Naive thymus-derived CD8-positive, alpha-beta T cell (primary cell): ENCODE measurements at places on chromosomes 6 and 20. TPM values are rescaled to one million over a fixed set of nuclear protein-coding genes. Genes with fewer than 3 reads are reported as not detected.

DNA sequence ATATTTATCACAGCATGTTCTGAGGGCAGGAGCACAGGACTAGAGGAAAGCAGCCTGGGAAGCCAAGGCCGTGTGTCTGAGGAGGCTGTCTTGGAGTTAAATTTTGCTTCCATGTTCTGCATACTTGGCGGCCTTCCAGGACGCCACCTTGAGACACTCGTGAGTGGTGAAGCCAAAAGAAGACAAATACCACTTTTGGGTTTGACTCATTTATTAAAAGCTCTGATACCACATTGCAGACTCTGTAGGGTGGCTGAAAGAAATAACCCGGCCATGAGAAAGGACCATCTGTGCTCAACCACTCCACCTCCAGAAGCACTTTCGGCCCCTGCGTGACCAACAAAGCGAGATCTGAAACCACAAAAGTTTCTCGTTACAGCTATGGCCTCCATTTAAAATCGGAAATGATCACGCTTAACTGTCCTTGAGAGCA lies 120.0 kb downstream of the TMEM242 start:
- no peak for DNase-seq

- no peak for DNase-seq
Measured at GRCh38 chr20:48387675-48388074, 440.1 kb downstream of the PREX1 start.

GRCh38 chr6:157096522-157096921 lies 226.8 kb downstream of the TMEM242 start:
- no peak for DNase-seq

GRCh38 chr20:14235355-14235754 lies 102.1 kb downstream of the FLRT3 start:
- DNase-seq = no peak

- no peak for DNase-seq
Measured at GRCh38 chr6:83466328-83466727, 35.5 kb upstream of the ME1 start.

DNA sequence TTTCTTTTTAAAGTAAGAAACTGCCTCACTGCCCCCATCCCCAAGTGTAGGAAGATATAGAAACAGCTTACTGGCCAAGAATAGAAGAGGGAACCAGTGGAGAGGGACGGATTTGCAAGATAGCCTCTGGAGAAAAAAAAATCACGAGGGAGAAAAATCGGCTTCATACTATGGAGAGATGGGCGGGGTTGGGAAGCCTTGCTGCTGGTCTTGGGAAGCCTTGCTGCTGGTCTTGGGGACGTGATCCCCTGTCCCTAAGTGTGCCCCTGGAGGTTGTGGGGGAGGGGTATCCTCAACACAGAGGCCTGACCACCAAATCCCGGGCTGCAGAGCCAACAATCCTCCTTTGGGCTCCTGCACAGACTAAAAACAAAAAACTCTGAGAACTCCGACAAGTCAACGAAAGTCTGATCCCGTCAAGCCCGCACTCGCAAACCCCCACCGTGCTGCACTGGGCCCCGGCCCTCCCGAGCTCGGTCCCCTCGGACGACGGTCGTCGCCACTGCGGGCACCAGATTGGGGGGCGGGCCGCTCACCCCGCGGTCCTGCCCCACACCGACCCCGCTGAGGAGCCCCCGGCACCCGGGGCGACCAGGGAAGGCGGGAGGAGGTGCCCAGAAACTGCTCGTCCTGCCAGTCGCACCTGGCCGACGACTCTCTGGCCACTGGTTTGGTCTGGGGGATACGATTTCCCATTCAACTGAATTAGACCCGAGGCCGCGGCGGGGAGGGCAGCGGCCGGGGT lies 750 bp downstream of the MAP7 start:
- DNase-seq = no peak

GRCh38 chr6:116030770-116031169 lies 29.9 kb downstream of the FRK start:
- no peak for DNase-seq

GRCh38 chr6:112990971-112991370 lies 643.8 kb downstream of the RFPL4B start:
- no peak for DNase-seq

The ZNF391 gene
- 3.4 TPM for polyA plus RNA-seq

The PIM1 gene
- polyA plus RNA-seq = 182 TPM

The KCNQ5 gene
- polyA plus RNA-seq = 3.5 TPM

The SLC17A1 gene
- not detected for polyA plus RNA-seq

The VGLL2 gene
- not detected for polyA plus RNA-seq

The CALHM6 gene
- polyA plus RNA-seq = 13.5 TPM

The EPHA7 gene
- not detected for polyA plus RNA-seq

The ECT2L gene
- 0.05 TPM for polyA plus RNA-seq

The TRIM39 gene
- polyA plus RNA-seq = 6.6 TPM
